ENCODE measurements at places on chromosomes 2 and 18.

- DNase-seq: no peak
These were observed 130.1 kb downstream of the RAB3GAP1 start for GRCh38 chr2:135182190-135182589.

- DNase-seq: no peak
These were observed 72.5 kb downstream of the NCAPH start for GRCh38 chr2:96407919-96408550.

- no peak for DNase-seq
These were observed 94.7 kb downstream of the ANKRD44 start for GRCh38 chr2:197215748-197216360.

GRCh38 chr18:1995041-1995612, 576.2 kb downstream of the METTL4 start:
- no peak for DNase-seq

GRCh38 chr2:17373041-17373440, 145.2 kb downstream of the RAD51AP2 start:
- no peak for DNase-seq

DNA sequence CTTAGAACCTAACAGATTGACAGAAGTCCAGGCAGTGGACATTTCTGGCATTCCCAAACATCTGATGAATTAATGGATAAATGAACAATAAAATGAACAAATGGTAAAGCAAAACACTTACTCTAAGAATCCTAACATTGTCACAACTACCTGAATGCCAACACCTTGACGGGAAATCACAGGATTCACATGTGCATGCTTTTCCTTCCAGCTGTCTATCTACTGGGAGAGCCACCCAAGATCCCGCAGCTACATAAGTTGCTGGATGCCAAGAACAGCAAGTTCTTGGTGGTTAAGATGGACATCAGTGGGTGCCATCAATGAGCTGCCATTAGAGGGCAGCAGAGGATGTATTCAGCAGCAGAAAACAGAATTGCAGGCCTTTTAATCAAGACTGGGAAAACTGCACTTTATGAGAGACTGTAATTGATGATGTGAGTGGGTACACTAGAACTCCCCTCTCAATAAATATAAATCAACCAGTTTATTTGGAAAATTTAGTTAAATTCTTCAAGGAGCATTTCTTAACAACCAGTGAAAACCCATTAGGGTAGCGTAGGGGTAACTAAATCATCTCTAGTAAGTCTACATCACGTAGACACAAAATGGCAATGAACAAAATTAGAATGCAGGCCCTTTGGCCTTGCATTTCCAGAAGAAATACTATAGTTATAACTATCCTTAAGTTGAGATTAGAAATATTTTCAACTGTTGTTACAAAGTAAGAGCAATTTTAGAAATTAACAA, 45.6 kb downstream of the SESTD1 start:
- DNase-seq: peak; percentile 50

- no peak for DNase-seq
These were observed 55.2 kb downstream of the CCDC88A start for GRCh38 chr2:55364189-55365055.

- DNase-seq: no peak
These were observed 4.0 kb upstream of the SLC3A1 start for GRCh38 chr2:44271296-44271695.

DNA sequence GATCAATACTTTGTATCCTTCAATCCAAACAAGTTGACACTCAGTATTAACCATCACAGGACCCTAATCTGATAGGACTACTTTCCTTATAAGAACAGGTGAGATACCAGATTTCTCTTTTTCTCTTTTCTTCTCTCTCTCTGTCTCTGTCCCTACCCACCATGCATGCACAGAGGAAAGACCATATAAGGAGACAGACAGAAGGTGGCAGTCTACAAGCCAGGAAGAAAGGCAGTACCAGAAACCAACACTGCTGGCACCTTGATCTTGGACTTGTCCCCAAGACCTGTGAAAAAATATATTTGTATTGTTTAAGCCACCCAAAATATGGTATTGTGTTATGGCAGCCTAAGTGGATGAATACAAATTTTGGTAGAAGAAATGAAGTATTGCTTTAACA, 156.2 kb upstream of the KCNH7 start:
- no peak for DNase-seq

DNA sequence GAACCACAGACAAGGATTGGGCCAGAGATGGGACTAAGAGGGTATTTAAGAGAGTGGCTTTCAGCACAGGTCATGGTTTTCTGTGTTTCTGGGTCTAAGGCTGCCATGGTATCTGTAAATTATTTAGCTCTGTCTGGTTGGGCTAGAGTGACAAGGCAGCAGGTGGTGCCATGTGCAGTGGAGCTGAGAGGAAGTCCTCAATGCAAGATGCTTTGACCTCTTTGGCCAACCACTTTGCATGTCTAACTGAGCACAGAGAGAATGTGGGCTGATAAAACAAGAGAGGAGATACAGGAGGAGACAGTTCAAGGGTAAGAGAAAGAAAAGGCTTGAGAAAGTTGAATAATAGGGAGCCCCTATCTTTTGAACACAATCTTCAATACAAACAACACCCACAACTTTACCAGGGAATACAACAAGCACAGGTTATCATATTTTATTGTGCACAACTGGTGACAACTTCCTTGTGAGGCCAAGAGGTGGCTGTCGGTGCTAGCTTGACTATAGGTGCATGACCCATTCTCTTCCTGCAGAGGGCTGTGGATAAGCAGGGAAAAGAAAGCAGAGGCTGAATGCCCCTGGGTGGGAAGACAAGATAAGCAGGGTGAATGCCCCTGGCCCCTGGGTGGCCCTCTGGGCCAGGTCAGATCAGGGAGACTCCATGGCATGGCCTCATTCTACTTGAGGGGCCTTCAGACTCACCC, 12.3 kb downstream of the FLACC1 start:
- DNase-seq: no peak

Measured in NCI-H510A (cell line).